ENCODE measurements at places on chromosomes 1 and 21.

GRCh38 chr1:157916887-157917570, 75.4 kb upstream of the CD5L start:
- DNase-seq: no peak

DNA sequence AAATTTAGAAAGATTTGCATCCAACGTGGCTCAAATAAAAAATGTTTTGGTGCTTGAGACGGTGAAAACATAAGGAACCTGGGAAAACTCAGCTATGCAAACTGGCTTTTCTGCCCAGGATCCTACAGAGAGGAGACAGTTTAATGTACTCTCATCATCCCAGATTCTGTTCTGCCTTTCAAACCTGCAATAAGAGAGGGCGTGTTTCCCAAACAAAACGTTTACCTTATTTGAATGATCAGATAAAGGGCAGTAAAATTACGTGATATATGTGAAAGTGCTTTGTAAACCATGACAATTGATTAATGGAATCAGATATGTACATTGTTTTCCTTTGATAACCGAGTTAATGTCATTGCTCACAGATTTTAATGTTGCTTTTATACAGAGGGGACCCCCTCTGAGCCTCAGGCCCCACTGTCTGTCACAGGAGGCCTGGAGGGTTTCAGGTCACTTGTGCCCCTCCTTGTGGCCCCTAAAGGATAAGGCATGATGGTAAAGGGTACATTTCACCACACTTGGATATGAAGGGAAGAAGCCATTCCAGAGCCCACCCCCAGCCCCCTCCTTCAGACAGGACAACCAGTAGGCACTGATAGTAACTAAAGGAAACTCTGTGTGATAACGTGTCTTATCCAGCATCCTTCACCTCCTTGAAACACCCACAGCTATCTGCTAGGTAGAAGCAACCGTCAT, 157.6 kb downstream of the EDEM3 start:
- no peak for DNase-seq

DNA sequence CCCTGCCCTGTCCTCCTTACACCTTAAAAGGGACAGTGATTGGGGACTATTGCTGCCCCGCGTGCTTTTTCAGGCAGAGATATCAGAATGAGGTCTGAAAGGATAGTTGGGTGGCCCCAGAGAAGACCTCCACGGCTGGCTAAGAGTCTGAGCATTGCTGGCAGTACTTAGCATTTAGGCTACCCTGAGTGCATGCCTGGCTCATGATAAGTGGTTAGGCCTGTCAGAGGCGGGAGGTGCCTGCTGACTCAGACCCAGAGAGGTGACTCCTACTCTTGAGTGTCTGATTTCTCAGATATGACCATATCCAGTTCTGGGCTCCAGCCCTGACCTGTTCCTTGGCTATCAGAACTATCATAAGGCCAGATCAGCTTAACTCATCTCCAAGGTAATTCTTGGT, 213.7 kb downstream of the PBX1 start:
- DNase-seq: peak; percentile 55

DNA sequence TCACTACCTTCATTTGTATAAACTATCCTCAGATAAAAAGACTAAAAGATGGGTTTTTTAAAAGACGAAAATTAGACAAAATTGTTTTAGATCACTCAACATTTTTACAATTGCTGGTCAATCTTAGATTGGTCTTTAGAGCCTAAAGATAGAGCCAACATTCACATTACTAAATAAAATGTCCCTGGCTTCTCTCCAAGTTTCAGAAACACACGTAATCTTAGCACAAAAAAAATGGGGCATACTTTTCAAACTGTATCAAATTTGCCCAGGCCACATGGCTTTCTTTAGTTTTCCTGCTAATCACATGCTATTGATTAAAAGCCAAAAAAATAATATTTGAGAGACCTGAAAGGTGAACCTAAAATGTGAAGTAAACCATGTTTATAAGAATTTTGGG, 288.1 kb downstream of the DPYD start:
- no peak for DNase-seq

DNA sequence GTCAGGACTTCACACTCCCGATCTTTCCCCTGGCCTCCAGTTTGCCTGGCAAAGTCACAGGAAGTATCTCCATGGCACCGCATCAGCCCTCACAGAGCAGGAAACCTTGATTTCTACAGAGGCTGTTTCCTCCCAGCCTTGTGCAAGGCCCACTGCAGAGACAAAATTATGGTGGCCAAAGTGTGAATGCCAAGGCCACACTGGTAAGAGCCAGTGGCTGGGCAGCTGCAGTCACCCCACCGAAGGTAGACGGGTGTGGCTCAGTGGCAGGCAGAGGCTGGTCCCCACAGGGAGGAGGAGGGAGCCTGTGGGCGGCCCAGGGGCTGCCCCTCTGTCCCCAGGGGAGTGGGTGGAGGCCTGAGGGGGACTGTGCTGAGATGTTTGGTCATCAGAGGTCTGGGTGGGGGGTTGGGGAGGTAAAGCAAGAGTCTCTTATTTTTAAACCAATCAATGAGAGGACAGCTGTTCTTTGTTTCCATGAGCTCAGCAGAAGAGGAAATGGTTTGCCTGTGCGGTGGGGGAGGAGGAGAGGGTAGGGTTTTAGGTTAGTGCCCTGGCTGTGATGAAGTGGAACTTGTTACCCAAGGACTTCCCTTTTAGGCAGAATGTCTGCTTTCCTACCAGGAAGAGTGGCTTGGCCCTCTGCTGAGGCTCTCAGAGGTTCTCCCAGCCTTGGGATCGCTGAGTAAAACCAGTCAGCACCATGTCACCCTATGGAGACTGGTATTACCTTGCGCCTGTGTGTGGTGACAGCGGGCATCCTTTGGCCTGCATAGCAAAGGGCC, 18.0 kb upstream of the BTG2 start:
- peak; percentile 89 for DNase-seq

DNA sequence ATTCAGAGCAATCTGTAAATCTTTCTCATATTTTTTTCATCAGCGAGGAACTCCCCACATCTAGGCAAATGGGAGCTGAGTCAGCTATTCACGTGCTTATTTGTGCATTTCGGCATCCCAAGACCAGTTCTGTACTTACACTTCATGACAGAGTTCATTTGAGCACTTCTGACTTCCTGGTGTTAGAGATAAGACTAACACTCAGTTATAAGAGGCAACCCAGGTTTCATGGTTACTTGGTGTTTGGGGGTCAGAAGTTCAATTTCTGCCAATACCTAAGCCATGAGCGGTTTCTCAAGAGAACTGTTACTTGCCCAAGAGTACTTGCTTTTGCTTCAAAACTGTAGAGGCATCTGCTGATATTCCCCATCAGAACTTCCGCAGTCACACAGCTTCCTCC, 24.1 kb upstream of the DESI2 start:
- DNase-seq: no peak

- DNase-seq: no peak
Measured at GRCh38 chr1:11499601-11500331, 20.8 kb downstream of the DISP3 start.

DNA sequence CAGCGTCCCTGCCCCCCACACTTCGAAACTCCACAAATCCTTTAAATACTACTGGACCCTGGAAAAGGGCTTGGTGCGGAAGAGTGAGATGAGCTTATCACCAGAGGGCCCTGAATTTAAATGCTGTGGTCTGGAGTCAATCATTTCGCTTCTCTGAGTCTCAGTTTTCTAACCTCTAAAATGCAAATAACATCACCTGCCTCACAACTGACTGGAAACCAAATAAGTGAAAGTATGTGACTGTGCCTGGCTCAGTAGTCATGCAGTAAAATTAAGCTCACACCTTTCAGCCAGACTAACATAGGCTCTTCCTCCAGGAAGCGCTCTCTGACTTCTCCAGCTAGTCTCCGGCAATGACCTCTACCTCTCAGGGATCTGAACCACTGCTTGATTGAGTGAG, 4.2 kb downstream of the GJA4 start:
- no peak for DNase-seq

DNA sequence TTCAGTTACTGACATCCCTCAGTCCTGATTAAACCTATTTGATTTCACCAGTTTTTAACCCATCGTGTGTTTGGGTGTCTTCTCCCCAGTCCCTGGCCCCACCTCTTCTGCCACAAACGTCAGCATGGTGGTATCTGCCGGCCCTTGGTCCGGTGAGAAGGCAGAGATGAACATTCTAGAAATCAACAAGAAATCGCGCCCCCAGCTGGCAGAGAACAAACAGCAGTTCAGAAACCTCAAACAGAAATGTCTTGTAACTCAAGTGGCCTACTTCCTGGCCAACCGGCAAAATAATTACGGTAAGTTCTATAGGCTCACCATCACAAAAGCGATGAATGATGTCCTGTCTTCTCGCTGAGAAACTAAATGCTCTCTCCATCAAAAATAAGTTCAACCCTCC, 28.7 kb downstream of the NBPF3 start:
- no peak for DNase-seq

- DNase-seq: no peak
Measured at GRCh38 chr1:48208251-48208650, 14.3 kb upstream of the SLC5A9 start.

- DNase-seq: no peak
Measured at GRCh38 chr1:182888736-182889531, 49.8 kb downstream of the DHX9 start.

- DNase-seq: peak; percentile 42
Measured at GRCh38 chr1:83620016-83620415, 378.9 kb downstream of the TTLL7 start.

- no peak for DNase-seq
Measured at GRCh38 chr1:205528446-205528886, 24.0 kb downstream of the CDK18 start.

Data from SJCRH30 (cell line).